Ascending aorta (tissue), 2 donors: ENCODE measurements at places on chromosomes 11 and 22.

DNA sequence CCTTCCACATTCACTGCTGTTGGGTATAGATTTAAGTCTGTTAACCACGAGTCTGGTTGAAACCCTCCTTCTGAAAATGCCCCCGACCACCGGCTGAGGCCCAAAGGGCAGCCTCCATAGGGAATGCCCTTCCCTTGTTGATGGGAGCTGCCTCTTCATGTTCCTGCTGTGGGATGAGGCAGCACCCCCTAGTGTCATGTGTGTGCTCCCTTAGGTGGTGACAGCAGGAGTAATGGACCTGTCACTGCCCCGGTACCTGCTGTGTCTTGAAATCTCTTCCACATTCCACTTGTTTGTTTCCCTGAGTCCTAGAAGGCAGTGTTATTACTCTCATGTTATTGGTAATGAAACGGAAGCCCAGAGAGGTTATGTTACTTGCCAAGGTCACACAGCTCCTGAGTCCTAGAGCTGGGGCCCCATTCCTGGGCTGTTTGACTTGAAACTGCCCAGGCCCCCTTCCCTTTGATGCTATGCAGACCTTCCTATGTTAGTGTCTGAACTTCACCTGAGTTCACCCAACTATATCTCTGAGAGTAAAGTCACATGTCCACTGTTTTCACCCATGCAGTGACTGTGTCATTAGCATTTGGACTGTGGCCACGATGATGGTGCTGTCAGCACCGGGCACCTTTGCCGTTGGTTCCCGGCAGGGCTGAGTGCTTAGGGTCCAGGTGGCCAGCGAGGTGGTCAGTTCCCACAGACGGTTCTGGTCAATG lies 234.3 kb downstream of the TBC1D22A start:
- DNase-seq: no peak

DNA sequence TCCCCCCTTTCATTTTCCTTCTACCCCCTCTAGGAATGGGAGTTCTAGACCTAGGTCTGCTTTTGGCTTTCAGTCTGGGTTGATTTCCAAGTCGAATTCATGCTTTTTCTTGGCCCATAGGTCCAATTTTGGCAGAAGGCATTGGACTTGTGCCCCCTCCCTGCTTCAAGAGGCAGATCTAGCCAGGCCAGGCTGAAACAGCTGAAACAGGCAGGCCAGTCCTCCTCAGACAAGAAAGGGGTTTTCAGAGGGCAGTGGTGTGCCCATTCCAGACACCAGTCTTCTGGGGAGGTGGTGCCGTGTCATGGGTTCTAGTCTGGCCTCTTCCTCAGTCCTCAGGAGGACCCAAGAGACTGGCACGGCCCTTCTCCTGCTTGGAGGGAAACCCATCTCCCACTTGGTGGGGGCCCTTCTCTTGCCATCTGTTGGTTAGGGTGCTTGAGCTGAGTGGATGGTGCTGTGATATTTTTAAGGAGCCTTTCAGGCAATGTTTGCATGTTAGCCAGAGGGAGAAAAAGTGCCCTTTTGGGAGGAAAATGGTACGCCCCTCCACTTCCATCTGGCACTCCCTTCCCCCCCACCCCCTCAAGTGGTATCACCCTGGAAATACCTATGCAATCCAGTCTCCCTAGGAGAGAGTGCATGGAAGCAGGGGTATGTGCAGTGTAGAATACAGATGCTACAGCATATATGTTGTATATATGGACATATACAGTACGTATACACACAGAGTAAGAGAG lies 53.6 kb downstream of the SYT13 start:
- no peak for DNase-seq

DNA sequence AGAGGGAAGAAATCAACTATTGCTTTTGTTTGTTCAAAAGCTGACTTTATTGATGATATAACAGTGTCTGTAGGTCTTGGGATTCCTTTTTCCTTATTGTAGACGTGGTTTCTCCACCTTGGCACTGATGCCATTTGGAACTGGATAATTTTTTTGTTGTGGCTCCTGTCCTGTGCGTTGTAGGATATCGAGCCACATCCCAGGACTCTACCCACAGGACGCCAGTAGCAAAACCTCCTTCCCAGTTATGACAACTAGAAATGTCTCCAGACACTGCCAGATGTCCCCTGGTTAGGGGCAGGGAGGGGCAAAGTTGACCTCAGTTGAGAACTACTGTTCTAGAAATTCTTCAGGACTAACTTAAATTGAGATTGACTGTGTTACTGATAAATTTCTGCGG lies 45.8 kb downstream of the ZNRF3 start:
- peak; percentile 16 for DNase-seq

- no peak for DNase-seq
Measured at GRCh38 chr11:28017816-28018215, 90.1 kb downstream of the KIF18A start.

GRCh38 chr22:25650833-25651232 lies 86.4 kb downstream of the GRK3 start:
- no peak for DNase-seq

- DNase-seq: no peak
Measured at GRCh38 chr11:112504056-112504455, 243.4 kb upstream of the PLET1 start.

DNA sequence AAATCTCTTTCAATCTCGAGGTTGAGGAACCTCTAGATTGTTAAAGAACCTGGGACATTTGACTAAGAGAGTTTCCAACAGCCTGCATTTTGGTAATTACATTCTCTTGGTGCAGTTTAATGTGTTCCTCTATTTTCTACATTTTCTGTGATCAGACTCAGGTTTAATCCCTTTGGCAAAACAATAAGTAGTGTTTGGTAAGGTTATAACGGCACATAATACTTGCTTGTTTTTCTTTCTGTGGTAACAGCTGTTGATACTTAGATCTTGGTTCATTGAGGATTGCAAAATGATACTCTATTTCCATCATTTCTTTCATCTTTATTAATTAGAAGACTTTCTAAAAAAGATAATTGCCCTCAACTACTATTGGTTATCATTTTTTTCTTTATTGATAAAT lies 271.3 kb downstream of the SBF2 start:
- DNase-seq: no peak

DNA sequence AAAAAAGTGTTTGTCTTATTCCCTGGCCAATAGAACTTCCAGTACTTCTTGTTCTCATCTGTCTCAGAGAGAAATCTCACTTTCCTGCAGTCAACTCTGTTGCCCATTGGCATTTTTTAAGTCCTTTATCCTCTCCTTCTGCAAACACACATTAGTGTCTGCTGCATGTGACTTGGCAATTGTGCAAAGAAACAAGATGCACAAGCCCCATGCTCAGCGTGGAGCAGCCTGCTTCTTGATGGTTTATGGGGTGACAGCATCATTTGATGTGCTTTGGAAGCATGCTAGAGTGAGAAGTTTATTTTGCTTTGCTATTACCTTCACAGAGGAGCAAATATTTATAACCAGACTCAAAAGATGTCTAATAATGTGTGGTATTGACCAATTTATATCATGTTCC lies 238.2 kb downstream of the FAT3 start:
- DNase-seq: no peak

DNA sequence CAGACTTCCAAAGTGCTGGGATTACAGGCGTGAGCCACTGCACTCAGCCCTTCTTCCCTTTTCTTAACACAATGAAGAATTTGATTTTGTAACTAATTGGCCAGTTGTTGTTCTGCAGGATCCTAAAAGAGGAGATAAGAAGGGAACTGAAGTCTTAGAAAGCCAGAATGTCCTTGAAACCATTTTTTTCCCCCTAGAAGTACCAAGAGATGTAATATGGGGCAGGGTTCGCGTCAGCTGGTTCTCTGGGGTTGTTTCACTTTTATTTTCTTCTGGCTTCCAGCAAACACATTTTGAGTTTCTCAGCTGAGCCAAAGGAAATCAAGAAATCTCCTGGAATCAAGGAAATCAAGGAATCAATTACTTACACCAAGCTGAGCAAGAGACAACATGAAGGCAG lies 7.6 kb upstream of the NUCB2 start:
- DNase-seq: no peak

DNA sequence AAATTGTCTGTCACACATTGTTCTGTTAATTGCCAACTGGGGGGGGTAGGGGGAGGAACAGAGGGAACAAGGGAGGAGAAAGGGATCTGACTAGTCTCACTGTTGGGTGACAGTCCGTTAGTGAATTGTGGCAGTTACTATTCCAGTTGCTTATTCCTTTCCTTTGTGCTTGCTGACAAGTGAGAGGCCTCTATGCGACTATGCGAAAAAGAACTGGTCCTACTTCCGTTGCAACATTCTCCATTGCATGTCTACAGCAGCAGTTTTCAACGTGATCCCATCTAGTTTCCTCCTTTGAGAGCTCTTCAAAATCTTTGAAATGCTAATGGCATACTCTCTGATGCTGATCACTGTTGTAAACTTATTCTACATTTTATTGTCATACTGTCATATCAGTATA lies 672.2 kb downstream of the LRRC4C start:
- no peak for DNase-seq

- no peak for DNase-seq
Measured at GRCh38 chr11:33915526-33915925, 23.6 kb upstream of the LMO2 start.

- DNase-seq: no peak
Measured at GRCh38 chr11:93988455-93988854, 32.7 kb upstream of the HEPHL1 start.

- DNase-seq: no peak
Measured at GRCh38 chr11:134380785-134381184, 31.3 kb downstream of the B3GAT1 start.

- DNase-seq: no peak
Measured at GRCh38 chr11:118334745-118335144, 7.8 kb downstream of the CD3D start.
